SK-N-SH treated with all-trans-retinoic acid at 6 μM for 48 hours (cell line): ENCODE measurements at places on chromosomes 7 and 10.

DNA sequence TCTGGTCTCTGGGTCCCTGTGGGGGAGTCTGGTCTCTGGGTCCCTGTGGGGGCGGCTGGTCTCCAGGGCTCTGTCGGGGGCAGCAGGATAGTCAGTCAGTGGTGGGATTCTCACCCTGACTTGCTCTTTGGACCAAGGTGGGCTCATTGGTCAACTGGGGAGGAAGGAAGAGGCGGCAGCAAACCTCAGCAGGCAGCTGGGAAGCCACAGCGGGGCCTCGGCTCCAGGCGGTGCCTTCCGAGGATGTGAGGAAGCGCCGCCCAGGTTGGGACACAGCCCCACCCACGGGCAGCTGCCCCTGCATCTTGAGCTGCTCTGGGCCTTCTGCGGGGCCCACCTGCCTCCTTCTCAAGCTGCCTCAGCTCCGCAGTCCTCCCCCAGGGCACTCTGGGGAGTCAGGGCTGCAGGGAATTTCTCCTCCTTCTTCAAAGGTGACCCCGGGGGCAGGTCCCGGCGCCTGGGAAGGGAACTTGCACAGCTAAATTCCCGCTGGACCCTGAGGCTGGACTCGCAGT, 20.4 kb upstream of the KNDC1 start:
- no peak for ATAC-seq

DNA sequence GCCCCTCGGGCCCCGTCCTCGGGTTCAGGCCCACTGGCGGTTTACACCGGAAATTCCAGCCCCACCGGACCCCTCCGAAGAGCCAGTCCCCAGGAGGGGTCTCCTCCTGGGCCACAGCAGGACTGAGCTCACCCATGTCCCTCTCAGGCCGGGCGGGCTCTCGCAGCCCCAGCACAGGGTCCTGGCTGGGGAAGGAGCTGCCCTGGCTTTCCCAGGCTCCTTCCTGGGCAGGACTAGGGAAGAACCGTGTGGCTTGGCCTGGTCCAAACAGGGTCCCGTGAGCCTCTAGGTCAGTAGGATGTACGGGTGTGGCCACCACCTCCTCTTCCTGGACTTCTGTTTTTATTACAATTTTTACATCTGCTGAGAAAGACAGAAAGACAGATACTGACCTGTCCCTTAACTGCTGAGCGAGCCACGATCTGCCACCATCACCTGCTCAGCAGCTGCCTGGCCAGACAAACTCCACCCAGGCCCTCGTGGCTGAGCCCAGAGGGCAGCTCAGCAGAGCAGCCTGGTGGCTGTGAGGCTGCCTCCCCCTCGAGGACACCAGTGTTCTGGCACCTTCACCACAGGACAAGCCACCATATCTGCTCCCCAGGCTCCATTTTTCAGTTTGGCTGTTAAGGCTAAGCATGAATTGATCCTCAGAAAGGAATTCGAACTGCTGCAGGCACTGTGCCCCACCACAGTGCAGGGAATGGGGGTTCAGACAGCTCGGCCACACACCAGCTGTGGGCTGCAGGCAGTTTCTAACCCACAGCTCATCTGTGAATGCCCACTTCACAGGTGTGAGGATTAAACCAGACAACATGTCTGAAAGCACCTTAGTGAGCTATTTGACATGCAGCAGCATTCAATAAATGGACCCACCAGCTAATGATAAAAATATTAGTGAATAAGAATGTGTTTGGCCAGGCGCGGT, 14.5 kb upstream of the ZNF777 start:
- no peak for ATAC-seq

DNA sequence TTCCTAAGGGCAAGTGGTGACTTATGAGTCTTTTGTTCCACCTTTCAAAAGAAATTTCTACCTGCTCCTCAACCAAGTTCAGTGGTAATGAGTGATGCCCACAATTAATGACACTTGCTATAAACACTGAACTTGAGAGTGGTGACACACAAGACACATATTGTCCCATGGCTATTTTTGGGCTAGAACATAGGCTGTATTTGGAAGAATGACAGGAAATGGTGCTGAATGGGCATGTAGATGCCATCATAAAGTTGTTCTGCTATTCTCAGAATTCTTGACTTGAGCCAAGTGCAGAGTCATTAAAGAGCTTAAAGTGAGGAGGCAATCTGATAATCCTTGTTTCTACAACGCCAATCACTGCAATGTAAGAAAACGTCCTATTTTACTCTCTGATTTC, 313.3 kb downstream of the AGMO start:
- no peak for ATAC-seq

DNA sequence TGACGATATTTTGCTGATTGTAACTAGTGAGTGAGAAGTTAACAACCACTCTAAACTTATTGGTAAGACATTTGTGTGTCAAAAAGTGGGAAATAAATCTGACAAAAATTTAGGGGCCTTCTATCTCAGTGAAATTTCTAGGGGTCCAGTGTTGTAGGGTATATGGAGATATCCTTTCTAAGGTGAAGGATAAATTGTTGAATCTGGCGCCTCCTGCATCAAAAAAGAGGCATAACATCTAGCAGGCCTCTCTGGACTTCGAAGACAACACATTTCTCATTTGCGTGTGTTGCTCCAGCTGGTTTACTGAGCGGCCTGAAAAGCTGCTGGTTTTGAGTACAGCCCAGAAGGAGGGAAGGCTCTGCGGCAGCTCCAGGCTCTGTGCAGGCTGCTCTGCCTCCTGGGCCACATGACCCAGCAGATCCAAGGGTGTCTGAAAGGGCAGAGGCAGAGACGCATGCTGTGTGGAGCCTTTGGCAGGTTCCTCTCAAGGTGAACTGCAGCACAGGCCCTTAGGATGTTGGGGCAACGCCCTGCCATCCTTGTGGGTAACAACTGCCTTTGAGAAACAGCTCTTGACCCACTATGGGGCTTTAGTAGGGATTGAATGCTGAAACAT, 72.4 kb downstream of the LMBR1 start:
- peak; percentile 56 for ATAC-seq

- ATAC-seq: peak; percentile 57
These were observed 118.0 kb upstream of the PRSS58 start for GRCh38 chr7:142375710-142376313.

DNA sequence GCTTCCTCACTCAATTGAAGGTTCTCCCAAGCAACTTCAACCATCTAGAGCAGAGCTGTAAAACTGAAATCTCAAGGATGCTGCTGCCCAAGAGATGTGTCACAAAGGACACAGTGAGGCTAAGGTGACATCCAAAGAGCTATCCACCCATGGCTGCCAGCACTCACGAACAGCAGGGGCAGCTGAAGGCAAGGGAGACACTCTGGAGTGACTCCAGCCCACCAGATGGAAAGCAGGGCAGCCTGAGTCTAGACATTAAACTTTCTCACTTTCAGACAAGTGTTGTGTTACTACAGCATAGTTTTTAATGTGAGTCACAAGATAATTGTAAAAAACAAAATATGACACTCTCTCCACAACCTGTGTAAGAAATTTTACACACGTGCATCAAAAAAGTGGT, 113.5 kb downstream of the LARP4B start:
- no peak for ATAC-seq
